Stimulated activated CD4-positive, alpha-beta T cell treated with anti-CD3 and anti-CD28 coated beads, TNF-alpha, amount 100 ng/mL, for 1 hour (primary cell): ENCODE measurements at places on chromosomes 16 and 17.

GRCh38 chr17:67585077-67585602 is 132.6 kb upstream of the NOL11 start:
- no peak for DNase-seq

- DNase-seq: no peak
These were observed 12.1 kb downstream of the ZDHHC7 start for GRCh38 chr16:84999200-84999599.

- no peak for DNase-seq
These were observed 759.9 kb downstream of the KCNJ2 start for GRCh38 chr17:70929226-70929625.

DNA sequence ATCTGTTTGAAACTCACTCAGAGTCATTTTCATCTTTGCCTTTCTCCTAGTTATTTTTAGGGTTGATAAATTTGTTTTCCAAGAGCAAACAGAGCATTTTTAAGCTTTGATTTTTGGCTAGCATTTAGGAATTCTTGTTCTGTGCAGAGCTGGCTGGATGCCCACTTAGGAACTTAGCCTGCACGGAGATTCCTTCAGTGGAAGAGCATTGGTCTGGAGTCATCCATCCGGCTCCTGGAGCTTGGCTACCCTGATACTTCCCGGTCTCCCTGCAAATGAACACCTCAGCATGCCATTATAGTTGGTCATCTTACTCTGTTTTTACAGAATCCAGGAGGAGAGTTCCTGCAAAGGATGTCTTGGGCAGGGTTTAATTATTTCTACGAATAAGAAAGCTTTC is 57.1 kb downstream of the SPECC1 start:
- no peak for DNase-seq

DNA sequence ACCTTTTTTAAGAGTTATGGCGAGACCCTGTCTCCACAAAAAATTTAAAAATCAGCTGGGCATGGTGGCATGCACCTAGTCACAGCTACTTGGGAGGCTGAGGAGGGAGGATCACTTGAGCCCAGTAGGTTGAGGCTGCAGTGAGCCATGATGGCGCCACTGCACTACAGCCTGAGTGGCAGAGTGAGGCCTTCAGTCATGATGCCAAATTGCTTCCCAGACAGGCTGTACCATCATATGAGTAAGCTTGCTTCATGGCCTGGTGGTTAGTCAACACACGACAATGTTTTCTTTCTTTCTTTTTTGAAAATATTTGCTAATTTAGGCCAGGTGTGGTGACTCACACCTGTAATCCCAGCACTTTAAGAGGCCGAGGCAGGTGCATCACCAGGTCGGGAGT is 12.5 kb downstream of the NTAN1 start:
- no peak for DNase-seq

DNA sequence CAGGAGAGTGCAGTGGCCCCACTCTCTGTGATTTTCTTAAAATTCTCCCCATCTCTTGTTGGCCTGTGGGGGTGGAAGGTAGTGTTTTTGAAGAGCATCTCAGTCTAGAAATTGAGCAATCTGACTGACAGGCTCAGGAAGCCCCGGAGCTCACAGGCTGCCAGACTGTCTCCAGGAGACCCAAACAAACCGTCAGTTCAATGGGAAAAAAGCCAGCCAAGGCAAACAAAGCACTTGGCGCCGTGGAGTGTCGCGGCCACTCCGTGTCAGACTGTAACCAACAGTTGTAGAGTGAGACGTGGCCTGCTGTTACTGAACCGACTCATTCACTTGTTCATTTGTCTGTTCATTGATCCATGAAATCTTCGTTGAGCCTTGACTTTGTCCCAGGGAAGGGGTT is 33.7 kb downstream of the RGS9 start:
- no peak for DNase-seq

DNA sequence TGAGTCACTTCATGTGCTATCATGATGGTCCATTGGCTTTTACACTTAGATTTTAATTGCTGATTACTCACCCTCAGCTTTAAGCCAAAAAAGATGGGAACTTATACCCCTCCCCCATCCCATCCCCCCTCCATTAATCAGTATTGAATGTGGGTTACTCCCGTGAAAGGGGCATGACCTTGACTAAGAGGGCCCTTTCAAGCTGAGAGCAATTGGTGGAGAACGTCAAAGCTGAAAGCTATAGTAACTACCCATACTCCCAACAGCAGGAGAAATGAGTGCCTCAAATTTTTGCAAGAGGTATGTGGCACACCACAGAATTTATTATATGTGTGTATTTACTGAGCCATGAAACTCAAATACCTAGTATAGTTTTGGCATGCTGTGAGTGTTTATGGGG is 99.7 kb upstream of the CDH8 start:
- DNase-seq: no peak

GRCh38 chr17:33385133-33385532 is 92.0 kb upstream of the ASIC2 start:
- no peak for DNase-seq
